ENCODE measurements at places on chromosomes 6 and 20. TPM values are rescaled to one million over a fixed set of nuclear protein-coding genes. Genes with fewer than 3 reads are reported as not detected.

LTB gene
- total RNA-seq = 273 TPM

OOEP gene
- not detected for total RNA-seq

GPLD1 gene
- 0.74 TPM for total RNA-seq

CPNE5 gene
- total RNA-seq = 0.72 TPM

GRCh38 chr20:41171736-41172295, 34.5 kb downstream of the PLCG1 start:
- no peak for DNase-seq

DNA sequence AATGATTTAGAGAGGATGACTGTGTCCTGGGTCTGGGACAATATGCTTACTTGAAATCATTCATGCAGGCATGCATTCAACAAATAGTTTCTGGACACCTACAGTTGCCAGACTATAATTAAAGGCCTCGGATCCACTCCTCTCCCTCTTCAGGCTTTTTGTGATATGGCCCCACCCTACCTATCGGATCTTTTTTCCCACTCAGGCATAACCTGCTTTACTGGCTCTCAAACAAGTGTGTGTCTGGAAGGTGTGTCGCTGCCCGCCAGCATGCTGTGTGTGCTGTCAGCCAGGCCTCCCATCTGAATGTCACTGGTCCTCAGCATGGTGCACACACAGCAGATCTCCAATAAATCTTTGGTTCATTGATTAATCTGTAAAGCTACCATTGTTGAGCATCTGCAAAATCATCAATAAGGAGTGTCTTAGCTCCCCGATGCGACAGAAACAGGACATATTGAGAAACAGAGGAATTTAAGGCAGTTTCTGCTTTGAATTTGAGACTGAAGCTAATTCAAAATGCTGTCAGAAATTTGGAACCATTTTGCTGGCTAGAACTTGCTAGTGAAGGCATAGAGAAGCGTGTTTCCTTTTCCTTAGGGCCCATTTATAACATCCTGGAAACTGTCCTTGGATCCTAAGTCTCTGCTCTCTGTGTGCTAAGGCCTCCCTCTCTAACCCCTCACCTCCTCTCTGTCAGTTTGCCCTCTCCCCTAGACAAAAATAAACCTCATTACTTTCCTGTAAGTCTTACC, 23.5 kb upstream of the CCN6 start:
- DNase-seq = no peak

DNA sequence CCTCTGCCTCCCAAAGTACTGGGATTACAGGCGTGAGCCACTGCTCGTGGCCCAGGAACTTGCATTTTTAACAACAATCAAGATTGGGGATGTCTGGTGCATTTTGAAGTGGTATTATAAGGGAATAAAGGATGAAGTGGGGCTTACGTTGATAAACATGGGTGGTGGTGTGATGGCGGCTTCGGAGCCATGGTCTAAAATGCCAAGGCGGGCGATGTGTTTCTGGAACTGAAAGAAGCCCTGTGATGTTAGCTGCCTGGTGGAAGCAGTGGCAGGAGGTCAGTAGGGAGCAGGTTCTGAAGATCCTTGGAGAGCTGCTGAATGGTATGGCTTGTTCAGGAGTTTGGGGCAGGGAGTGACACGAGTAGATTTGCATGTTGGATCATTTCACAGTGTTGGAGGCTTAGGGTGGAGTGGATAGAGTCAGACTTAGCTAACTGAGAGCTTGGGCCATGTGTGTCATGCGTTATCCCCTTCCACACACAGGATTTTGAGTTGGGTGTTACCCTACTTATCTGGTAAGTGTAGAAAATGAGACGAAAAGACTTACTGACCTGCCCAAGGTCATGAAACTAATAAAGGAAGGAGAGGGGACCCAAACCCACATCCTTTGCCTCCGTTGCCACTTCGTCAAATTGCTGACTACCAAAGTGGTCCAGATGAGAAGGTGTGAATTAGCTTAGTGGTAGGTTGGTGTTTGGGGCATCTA, 1.5 kb downstream of the NELFCD start:
- no peak for DNase-seq

- DNase-seq = no peak
Observed at GRCh38 chr20:16104783-16105182, 468.5 kb downstream of the KIF16B start.

GRCh38 chr6:20455251-20455940, 53.7 kb downstream of the E2F3 start:
- DNase-seq = no peak

DNA sequence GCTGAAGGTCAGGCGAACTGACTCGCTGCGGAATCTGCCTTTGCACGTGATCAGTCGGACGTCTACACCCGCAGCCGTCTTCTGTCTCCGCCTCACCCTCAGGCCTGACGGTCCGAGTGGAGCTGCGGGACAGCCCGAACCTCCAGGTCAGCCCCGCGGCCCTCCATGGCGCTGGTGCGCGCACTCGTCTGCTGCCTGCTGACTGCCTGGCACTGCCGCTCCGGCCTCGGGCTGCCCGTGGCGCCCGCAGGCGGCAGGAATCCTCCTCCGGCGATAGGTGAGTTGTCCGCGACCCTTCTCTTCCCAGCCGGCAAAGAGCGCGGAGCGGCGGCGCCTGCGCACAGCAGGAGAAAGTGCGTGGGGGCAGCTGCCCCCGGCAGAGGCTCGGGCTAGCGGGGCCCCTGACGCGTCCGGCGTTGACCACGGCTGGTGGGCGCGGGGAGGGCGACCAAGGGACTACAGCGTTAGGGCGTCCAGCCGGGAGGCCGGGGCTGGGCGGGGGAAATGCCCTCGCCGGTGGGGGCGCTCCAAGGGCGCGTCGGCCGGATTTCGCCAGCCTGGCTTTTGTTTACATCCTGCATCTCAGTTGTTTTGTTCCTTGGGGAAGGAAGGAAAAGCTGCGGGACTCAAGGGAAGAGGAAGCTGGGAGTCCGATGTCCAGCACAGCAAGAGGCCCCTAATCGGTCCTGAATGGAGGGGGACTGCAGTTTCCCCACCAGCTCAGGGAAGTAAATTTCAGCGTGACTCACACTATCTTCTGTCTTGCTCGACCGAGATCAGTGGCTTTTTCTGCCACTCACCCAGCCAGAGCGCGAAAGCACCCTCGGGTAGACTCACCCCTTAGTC, at the start of gene SMPDL3A:
TSS of gene SMPDL3A (plus strand) at position 77 of the 846 bp plus-strand sequence. CDS start at position 166, 89 bp downstream.
- DNase-seq = peak; percentile 44

GRCh38 chr20:23146857-23147637, 60.9 kb upstream of the CD93 start:
- no peak for DNase-seq

DNA sequence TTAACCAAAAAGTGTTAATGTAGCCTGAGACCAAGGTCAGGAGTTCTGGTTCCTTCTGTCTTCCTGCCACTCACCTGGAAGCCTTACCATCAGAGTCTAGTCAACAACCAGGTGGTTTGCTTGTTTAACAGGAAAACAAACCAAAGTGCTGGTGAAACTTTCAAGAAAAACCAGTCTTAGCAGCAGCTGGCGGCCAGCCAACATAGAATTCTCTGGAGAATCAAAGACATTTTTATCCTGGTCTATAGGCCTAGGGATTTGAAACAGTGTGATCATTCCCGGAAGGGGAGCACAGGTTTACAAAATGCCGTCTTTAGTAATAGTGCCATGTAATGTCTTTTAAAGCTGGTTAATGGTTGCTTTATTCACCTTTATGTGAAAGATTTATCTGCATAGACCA, 146.6 kb upstream of the AKIRIN2 start:
- DNase-seq = no peak

DNA sequence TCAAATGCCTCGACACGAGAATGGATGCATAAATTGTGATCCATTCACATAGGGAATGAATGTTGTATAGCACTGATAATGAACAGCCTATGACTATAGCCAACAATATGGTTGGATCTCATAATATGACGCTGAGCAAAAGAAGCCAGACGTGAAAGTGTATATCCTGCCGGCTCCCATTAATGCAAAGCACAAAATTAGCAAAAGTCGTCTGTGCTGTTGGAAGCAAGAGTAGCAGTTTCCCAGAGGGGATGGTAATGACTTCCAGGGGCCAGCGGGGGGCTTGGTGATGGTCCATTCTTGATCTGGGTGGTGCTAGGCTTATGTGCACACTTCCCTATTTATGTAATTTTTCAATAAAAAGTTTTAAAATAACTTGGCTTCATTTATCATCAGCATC, 1.0 kb upstream of the TAGAP start:
- DNase-seq = no peak

GRCh38 chr6:25464225-25464624, 185.1 kb downstream of the CARMIL1 start:
- DNase-seq = no peak

DNA sequence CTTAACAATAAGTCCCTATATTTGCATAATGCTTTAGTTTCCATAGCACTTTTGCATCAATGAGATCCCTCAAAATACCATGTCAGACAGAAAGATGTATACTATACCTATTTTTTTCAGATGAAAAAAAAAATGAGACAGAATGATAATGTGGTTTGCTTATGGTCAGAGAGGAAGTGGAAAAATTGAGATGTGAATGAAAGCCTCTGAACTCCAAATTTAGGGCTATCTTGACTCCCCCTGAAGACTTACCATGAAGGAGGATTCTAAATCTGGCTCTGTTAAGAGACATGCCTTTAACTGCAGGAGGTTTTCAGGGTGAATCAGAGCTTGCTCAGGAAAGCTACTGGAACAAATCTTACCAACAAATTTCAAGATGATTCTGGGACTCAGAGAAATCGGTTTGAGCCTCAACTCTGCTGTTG, 176.2 kb downstream of the ISM1 start:
- no peak for DNase-seq

GRCh38 chr20:49750611-49751396, 37.1 kb upstream of the B4GALT5 start:
- DNase-seq = peak; percentile 12

DNA sequence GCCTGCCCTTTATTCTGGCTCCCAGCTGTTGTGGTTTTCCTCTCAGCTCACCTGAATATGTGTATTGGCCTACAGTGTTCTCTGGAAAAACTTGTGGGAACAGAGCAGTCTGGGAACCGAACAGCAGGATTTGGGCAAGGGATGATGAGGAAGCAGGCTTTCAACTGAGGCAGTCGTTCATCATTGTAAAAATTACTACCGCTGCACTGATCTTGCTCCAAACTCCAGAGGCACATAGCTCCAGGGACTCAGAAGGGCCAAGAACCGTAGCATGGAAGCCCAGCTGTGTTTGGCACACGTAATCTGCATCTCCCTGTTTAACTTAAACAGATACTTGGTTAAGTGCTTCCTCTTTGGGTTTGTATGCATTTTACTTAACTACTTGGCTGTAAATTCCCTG, 48.3 kb upstream of the EEF1A1 start:
- no peak for DNase-seq

GRCh38 chr6:43722920-43723545, 35.4 kb upstream of the MRPS18A start:
- no peak for DNase-seq

DNA sequence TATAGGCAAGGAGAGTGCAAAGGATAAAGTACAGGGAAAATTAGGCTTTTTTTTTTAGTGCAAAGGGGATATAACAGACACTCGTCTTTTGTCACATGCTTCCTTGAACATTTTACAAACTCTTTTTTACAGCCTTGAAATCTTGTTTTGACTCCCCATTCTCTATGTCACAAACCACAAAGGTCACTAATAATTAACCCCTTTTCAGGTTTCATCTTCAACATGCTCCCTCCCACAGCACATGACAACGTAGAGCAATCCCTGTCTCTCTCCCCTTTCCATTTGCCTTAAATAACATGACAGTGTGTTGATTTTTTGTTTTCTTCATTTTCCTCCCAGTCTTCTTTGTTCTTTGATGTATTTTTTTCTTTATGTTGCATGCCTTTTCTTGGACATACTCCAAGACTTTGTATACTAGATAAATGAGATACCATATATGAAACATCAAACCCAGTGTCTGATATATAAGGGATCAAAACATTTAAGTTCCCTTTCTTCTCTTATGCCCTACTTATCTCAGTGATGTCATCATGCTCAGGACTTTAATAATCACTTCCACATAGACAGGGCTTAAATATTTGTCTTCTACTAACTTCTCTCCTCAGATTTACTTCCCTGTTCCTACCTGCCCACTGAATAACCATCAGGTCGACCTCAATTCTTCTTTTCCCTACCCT, 378.7 kb upstream of the HSF2 start:
- DNase-seq = no peak

DNA sequence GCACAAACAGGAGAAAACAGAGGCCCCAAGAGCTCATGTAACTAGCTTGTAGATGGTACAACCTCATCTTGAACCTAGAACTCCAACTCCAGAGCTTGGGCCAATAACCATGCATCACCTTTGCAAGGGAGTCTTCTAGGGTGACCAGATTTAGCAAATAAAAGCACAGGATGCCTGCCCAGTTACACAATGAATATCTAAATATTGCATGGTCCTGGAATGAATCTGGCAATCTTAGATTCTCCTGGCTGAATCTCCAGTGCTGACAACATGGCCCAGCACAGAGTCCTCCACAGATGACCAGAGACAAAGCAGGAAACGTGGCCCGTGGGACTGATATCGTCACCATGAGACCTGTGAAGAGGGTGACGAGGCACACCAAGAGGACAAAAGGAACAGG, 494.1 kb downstream of the PREX1 start:
- DNase-seq = no peak

DNA sequence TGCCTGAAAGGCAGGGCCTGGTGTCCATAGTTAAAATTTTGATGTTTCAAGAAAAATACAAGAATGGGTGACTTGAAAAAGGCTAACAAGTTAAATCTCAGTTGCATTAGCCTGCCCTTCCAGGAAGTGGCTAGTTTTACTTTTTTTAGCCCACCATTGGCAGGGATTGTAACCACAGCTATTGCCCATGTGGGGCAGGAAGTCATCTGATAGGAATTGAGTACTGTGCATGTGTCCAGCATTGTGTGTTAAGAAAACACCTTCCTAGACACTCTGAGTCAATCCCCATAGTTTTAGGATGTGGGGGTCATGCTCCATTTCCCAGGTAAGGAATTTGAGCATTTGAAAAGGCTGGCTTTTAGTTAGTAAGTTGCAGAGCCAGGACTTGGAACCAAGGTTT, 26.9 kb downstream of the LYRM2 start:
- DNase-seq = no peak

GRCh38 chr6:137094411-137095008, 49.7 kb upstream of the IL20RA start:
- peak; percentile 44 for DNase-seq

GRCh38 chr6:72042088-72042487, 155.7 kb downstream of the RIMS1 start:
- DNase-seq = no peak

Data from activated naive CD8-positive, alpha-beta T cell treated with anti-CD3 and anti-CD28 coated beads for 36 hours (primary cell).